ENCODE measurements at places on chromosomes 16 and 17.

DNA sequence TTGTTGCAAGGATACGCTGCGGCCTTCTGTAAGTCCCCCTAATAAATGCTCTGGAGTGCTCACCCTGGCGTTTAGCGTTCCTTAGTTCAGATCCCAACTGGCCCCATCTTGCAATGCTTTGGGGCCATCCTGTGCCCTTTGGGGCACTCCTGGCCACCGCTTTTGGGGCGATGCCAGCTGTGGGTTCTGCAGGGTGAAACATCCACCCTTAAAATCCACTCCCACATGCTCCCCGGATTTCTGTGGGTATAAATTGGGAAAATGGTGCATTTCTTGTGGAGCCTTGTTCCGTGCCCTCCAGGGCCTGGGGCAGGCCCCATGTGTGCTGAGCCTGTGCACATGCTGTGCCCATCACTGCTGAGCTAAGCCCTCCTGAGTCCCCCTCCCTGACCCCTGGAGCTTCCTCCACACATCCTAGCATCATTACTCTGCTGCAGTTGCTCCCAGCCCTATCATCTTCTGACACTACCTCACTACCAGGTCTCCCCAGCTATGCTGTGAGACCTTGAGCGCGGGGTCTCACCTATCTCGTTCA, 6.0 kb downstream of the MSRB1 start:
- DNase-seq = no peak

DNA sequence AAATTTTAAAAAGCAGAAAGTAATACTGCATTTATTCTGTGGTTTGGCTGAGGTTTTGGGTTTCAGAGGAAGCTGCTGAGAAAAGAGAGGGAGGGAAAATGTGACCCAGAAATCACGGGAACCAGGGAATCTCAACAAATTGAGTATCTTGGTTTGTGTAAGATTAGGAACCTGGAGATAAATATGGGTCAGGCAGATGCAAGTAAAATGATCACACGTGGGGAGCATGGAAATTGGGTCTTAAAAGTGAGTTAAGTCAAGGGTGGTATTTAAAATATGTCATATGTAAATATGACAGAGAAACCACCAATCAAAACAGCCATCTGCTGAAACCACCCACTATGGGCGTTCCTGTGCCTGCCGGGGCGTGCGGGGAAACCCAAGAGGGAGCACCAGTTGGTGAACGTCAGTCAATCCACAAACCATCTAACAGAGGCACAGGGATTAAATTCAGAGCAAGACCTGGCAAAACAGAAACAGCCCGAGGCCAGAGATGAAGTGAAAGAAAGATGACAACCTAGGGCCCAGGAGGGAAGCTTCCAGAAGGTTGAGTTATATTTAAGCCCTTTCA, 33.4 kb downstream of the CDH13 start:
- peak; percentile 79 for DNase-seq

DNA sequence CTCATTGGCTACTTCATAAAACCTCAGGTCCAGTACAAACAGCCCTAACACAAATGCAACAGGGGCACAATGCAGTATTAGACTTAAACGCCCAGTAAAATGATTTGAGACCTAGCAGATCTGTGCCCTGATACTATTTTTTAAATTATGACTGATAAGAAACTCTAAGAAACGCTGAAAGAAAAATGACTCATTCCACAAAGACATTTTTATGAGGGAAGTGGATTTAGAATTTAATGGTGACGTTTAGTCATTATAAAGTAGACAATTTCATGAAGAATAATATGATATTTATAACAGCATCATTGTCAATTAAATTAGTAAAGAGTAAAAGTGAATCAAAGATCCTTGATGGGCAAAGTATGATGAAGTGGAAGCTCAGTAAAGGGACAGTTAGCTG, 80.4 kb upstream of the DHX40 start:
- no peak for DNase-seq

DNA sequence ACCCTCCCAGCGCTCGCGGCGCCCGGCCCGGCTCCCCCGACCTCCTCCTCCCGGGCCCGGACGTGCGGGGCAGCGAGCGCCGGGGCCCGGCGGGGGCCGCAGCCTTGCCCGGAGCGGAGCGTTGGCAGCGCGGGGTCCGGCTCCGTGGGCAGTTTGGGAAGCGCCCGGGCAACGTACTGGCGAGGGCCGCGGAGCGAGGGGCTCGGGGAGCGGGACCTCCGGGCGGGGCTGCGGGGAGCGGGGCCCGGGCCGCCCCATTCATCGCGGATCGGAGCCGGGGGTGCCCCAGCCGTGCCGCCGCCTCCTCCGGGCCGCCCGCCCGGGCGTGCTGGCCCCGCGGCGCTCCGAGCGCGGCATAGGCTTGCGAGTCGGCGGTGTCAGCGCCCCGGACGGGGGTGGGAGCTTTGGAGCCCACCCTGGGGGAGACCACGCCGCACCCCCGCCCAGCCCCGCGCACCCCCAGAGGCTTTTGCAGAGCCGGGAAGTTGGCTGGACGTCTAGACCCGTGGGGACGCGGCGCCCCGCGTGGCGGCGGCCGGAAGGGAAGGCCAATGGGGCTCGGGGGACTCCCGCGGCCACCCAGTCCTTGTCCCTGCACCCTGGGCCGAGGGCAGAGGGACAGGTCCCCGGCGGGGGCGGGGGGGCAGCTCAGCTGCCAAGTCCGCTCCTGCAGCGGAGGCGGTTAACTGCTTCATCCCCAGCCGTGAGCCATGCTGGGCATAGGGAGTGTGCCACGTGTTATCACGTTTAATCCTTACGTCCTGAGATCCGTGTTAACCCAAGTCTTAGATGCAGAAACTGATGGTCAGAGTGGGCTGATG, 852 bp downstream of the ZNF469 start:
- DNase-seq = peak; percentile 58

- no peak for DNase-seq
Observed at GRCh38 chr17:292531-293382, 59.9 kb downstream of the RPH3AL start.

DNA sequence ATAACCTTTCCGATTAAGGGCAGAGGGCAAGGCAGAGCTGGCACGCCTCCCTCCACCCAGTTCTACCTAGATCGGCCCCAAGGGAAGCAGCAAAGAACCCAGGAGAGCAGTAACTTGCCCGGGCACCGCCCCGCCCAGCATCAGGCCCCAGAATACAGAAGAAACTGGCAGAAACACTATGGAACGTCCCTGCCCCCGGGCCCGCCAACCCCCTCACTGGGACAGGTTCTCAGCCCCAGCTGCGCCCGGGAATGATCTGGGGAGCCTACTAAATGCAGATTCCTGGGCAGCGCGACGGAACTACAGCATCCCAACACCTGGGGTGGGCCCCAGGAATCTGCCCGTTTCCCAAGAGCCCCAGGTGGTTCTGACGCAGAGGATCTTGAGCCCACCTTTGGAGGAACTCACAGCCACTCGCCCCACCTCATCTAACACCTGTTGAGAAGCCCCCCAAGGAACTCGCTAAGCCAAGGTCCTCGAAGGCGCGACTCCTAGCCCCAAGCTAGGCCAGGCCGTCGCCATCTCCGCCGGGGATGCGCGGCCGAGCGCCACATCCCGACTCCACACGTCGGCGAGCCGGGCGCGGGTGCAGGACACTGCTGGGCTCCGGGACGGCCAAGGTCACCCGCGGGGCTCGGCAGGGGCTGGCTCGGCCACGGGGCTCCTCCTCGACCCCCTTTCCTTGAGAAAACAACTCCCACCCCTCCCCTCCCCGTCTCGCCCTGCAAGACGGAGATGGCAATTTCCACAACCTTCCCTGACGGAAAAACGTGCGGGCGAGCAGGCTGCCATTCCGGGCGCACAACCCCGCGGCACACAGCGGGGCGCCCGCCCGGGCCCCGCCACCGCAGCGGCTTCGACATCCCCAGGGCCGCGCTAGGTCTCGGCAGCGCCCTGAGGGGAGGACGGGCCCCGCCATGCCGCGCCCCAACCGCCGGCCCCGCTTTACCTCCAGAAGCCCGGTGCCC, 913 bp downstream of the CDIP1 start:
- no peak for DNase-seq

- DNase-seq = no peak
Observed at GRCh38 chr16:52528393-52529065, 18.4 kb downstream of the TOX3 start.

DNA sequence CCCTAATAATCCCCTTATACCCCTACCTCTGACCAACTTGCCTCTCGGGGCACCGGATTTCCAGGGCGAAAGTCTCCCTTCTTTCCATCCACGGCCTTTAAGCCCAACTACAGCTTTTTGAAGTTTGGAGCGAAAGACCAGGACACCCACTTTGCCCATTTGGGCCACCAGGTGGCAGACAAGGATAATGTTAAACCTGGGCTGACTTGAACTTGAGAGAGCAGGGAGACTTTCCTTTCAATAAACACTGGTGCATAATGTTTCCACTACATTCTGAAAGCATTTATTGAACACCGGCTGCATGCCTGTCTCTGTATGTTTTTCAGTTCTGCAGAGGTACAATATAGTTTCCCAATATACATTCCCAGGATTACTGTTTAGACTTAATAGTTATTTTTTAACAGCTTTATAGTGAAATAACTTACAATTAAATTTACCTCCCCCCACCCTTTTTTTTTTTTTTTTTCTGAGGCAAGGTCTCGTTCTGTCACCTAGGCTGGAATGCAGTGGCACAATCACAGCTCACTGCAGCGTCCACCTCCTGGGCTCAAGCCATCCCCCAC, 6.9 kb upstream of the CES3 start:
- DNase-seq = peak; percentile 72

DNA sequence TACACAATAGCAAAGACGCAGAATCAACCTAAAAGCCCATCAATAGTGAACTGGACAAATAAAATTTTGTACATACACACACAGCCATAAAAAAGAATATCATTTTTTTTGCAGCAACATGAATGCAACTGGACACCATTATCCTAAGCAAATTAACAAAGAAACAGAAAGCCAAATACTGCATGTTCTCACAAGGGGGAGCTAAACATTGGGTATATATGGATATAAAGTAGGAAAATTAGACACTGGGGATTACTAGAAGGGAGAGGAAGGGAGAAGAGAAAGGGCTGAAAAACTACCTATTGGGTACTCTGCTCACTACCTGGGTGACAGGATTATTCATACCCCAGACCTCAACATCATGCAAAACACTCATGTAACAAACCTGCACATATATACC, 28.2 kb downstream of the ADAMTS18 start:
- DNase-seq = peak; percentile 15

DNA sequence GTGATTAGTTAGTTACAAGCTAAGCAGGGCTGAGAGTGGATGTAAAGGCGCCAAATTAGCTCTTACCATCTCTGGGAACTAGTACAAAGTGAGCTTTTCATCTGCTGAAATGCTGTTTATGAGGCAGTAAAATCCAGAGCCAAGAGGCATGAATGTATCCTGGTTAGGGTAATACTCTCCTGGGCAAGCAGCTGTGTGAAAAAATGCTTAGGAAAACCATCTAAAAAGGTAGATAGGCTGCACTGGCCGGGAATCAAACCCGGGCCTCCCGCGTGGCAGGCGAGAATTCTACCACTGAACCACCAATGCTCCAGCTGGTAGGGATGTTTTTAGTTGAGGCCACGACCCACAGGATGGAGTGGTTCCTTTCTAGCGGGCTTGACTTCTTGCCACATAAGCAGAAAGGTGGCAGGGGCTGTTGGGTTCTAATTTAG, 23.0 kb downstream of the VAC14 start:
- peak; percentile 28 for DNase-seq

GRCh38 chr17:47813077-47813476, 8.5 kb downstream of the OSBPL7 start:
- DNase-seq = no peak

- peak; percentile 47 for DNase-seq
Observed at GRCh38 chr16:8660841-8661301, 13.5 kb upstream of the ABAT start.

DNA sequence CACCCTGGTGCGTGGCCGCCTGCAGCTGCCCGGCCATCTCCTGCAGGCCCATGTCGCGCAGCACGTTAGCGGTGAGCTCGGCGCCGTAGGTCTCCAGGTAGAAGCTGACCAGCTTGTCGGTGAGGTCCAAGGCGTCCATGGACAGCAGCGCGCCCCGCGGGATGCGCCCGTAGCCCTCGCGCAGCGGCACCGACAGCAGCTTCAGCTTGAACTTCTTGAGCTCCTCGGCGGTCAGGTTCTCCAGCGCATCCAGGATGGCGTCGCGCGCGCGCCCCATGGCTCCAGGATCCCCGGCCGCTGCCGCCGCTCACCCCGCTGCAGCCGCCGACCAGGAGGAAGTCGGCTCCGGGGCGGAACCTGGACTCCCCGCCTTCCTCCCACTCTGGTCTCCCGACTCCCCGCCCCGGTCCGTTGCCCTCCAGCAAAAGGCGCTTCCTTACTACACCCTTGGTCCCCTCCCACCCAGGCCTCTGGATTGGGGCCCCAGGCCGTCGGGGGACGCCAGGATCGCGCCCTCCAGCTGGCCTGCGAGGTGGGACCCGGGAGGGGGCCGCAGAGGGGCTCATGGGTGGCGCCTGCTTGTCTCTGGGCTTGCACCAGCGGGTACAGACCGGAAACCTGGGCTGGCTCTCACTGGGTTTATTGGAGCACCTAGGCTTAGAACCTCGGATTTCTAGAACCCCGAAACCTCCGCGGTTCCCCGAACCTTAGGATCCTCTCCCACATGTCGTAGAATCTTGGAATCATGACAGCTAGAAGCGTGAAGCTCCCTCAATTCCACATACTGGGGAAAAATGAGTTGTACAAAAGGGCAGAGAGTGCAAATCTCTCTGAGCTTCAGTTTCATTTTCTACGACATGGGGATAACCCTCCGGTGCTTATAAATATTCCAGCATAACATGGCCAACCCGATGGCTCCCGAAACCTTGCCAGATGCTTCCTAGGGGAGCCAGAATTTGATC, at the start of gene PYCARD:
TSS of gene PYCARD (minus strand) at position 347 of the 962 bp plus-strand sequence. CDS start at position 277, 70 bp downstream.
- DNase-seq = peak; percentile 32

Measured in AG10803 (cell line).